ENCODE measurements at places on chromosomes 4 and X.

GRCh38 chrX:20015945-20016615 lies 25.2 kb upstream of the BCLAF3 start:
- DNase-seq: no peak

DNA sequence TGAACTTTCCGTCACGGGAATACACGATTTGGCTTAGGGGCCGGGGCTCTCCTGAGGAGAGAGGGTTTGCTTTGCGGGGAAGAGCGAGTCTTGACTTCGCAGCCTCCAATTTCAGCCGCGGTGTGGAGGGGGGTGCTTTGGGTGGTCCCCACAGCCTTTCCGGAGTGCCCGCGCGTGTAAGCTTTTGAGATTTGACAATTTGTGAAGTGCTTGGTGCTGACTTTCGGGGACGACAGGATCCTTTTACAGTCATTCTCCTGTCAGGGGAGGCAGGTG lies 355 bp downstream of the SCML1 start:
- DNase-seq: no peak

DNA sequence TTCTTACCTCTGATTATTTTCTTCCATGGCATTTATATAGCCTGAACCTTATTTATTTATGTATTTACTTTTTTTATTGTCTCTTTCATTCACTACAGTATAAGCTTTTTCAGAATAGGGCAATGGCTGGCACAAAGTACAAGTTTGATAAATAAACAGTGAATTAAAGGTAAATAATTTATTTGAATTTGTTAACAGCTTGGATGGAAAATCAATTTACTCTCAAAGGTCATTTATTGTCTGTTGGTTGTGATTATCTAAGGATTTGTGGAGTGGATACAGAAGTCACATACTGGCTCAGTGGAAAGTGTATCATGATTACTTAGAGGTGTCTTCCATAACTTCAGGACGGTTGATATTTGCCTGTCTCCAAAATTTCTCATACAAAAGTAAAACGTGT lies 2472.9 kb downstream of the PCDH7 start:
- DNase-seq: no peak

- DNase-seq: no peak
These were observed 3.0 kb downstream of the ABCE1 start for GRCh38 chr4:145101091-145101490.

- no peak for DNase-seq
These were observed 66.7 kb downstream of the DGKK start for GRCh38 chrX:50403903-50404302.

All from HL-60 (cell line).